ENCODE measurements at places on chromosomes 12 and 14. TPM values are rescaled to one million over a fixed set of nuclear protein-coding genes. Genes with fewer than 3 reads are reported as not detected.

GRCh38 chr12:128852885-128853599, at the start of gene GLT1D1:
Gene GLT1D1, plus strand, starts transcription at chr12:128853478. Its CDS starts 104 bp downstream, at chr12:128853582.
- no peaks in the 10 kb centered on the region for H3K27me3 ChIP-seq
- H3K36me3 ChIP-seq: no peaks in the 10 kb centered on the region
- H3K4me1 ChIP-seq: peaks cover 6% of the 10 kb centered on the region
- no peak for DNase-seq
- H3K27ac ChIP-seq: no peak within 1 kb of the TSS

GRCh38 chr12:103841690-103842584, 903 bp upstream of the NT5DC3 start:
- H3K4me3 ChIP-seq: peak overlapping the region; percentile 67
- H3K27ac ChIP-seq: peak overlapping the region; percentile 76
- no peaks in the 10 kb centered on the region for H3K27me3 ChIP-seq
- peaks cover 16% of the 10 kb centered on the region for H3K4me1 ChIP-seq
- DNase-seq: no peak
- H3K36me3 ChIP-seq: no peaks in the 10 kb centered on the region

DNA sequence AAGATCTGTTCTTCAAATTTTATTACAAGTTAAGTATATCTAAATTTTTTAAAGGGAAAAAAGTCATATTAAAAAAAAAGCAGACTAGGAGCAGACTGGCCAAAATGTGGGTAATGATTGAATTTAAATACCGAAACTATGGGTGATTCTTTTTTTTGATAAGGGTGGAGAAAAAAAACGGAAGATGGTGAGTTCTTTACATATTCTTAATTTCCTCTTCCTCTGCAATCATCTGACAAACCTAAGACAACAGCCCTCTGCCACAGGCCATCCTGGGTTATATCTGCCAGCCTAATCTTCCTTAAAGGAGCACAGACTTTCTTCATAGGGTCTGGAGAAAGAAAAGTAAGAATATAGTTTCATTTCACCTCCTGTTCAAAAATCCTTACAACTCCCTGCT, 108.0 kb downstream of the PPP2R5E start:
- H3K27me3 ChIP-seq: no peaks in the 10 kb centered on the region
- H3K4me1 ChIP-seq: no peaks in the 10 kb centered on the region
- H3K27ac ChIP-seq: peak overlapping the region; percentile 66

- no peaks in the 10 kb centered on the region for H3K27me3 ChIP-seq
- H3K4me1 ChIP-seq: no peaks in the 10 kb centered on the region
- no peak overlapping the region for H3K27ac ChIP-seq
These were observed 14.7 kb upstream of the HHIPL1 start for GRCh38 chr14:99630202-99630601.

GRCh38 chr12:46387670-46388069, 15.1 kb upstream of the SLC38A2 start:
- H3K27ac ChIP-seq: peak overlapping the region; percentile 99
- DNase-seq: no peak
- H3K27me3 ChIP-seq: no peaks in the 10 kb centered on the region
- H3K4me3 ChIP-seq: peak overlapping the region; percentile 14

DNA sequence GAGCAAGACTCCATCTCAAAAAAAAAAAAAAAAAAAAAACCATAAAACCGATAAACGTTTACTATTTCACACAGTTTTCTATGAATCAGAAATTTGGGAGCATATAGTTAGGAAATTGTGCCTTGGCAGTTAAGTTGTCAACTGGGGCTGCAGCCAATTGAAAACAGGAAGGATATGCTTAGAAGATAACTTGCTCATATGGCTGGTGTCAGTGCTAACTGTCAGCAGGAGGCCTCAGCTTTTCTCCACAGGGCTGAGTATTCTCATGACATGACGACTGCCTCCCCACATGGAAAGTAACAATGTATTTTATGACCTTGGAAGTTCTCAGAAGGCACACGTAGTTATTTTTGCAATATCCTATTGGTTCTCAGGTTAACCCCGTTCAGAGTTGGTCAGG, 29.6 kb upstream of the OR5AU1 start:
- DNase-seq: no peak
- H3K27me3 ChIP-seq: no peaks in the 10 kb centered on the region
- no peak overlapping the region for H3K27ac ChIP-seq
- no peak overlapping the region for H3K4me3 ChIP-seq
- no peaks in the 10 kb centered on the region for H3K36me3 ChIP-seq
- no peaks in the 10 kb centered on the region for H3K4me1 ChIP-seq

DNA sequence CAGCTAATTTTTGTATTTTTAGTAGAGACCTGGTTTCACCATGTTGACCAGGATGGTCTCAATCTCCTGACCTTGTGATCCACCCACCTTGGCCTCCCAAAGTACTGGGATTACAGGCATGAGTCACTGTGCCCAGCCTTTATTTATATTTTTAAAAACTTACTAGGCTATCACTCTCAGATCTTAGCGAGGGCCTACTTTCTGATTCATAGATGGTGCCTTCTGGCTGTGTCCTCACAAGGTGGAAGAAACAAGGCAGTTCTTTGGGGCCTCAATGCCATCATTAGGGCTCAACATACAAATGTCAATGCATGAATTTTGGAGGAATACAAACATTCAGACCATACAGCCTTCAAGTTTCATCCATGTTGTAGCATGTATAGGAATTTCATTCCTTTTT, 2.4 kb upstream of the DGLUCY start:
- no peaks in the 10 kb centered on the region for H3K36me3 ChIP-seq
- DNase-seq: no peak

- H3K4me1 ChIP-seq: no peaks in the 10 kb centered on the region
- DNase-seq: no peak
- H3K27me3 ChIP-seq: no peaks in the 10 kb centered on the region
- no peaks in the 10 kb centered on the region for H3K36me3 ChIP-seq
- H3K27ac ChIP-seq: peak overlapping the region; percentile 37
These were observed 10.8 kb downstream of the TSPAN9 start for GRCh38 chr12:3087758-3088650.

GRCh38 chr14:34256223-34256622, 205.8 kb downstream of the SPTSSA start:
- no peaks in the 10 kb centered on the region for H3K27me3 ChIP-seq
- no peak overlapping the region for H3K27ac ChIP-seq
- H3K4me1 ChIP-seq: no peaks in the 10 kb centered on the region
- DNase-seq: no peak
- no peak overlapping the region for H3K4me3 ChIP-seq
- no peaks in the 10 kb centered on the region for H3K36me3 ChIP-seq

Gene ALX1
- total RNA-seq: not detected

Gene TMEM119
- total RNA-seq: 1.8 TPM

Gene PLEKHG7
- total RNA-seq: not detected

Gene RIMKLB
- total RNA-seq: 10.7 TPM

Gene OR6C6
- total RNA-seq: not detected

Gene PPM1H
- 3.1 TPM for total RNA-seq

Gene TNS2
- total RNA-seq: 153 TPM

All from right atrium auricular region (tissue), 2 donors.